Activated CD4-positive, alpha-beta memory T cell treated with anti-CD3 and anti-CD28 coated beads for 36 hours (primary cell): ENCODE measurements at places on chromosomes 11 and 22. TPM values are rescaled to one million over a fixed set of nuclear protein-coding genes. Genes with fewer than 3 reads are reported as not detected.

The SSTR3 gene
- 8.5 TPM for total RNA-seq

The CCDC15 gene
- total RNA-seq: 5.6 TPM

The TNNI2 gene
- total RNA-seq: not detected

The PSMD13 gene
- total RNA-seq: 214 TPM

The CRYBA4 gene
- total RNA-seq: 0.36 TPM

The PHETA2 gene
- 2.8 TPM for total RNA-seq

The APOBEC3F gene
- total RNA-seq: 33.4 TPM
